Kasumi-1 (cell line): ENCODE measurements at places on chromosomes 6 and 20.

GRCh38 chr6:89604653-89605052 is 33.9 kb downstream of the LYRM2 start:
- no peak for DNase-seq

DNA sequence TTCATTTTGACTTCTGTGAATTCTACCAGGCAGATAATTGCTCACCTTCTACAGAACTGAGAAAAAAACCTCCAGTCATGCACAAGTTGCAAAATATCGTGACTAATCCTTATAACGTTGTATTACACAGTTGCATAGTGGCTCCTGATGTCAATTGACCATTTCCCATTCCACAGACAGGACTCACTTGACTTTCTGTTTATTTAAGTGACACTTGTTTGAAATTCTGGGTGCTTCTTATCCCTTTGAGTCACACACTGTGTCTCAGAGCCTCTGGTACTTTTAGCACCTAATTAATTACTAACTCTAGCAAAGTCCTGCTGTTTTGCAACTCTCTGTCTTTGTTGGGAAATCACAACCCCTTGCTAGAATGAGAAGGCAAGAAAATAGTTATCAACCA is 16.2 kb upstream of the RSPO3 start:
- DNase-seq = no peak

- no peak for DNase-seq
Measured at GRCh38 chr6:14269436-14269835, 151.9 kb downstream of the CD83 start.

DNA sequence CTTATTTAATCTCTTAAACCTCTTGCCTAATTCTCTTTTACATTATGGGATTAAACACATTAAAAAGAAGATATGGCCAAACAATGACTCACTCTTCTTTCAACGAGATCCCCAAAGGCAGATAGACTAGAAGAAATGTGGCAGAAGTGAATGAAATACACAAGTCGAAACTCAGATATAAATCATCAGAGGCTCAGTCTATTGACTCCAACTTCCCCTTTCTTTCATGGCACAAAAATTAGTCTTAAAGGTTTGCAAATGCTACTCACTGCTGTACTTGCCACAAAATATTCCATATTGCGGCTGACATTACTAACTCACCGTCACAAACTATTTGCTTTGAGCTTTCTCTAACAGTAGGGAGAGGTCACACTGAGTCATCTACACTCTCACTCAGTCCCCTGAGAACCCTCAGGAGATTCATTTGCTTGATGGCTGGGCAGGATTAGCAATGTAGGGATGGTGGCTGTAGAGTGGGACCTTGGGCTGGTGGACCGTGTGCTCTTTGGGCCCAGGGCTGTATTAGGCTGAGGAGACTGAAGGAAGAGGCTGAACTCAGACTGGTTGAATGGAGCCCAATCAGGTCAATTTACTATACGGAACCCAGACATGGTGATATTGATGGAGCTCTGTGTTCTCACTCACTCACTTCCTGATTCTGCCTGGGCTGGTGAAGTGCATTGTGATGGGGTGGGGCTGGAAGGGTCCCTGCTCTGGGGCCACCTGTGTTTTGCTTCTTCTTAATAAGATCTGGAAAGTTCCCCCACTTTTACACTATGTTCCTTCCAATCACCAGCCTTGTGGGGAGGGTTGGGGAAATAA is 42.8 kb upstream of the UBR2 start:
- no peak for DNase-seq

- peak; percentile 12 for DNase-seq
Measured at GRCh38 chr6:28811873-28812272, 111.9 kb downstream of the TRIM27 start.

- no peak for DNase-seq
Measured at GRCh38 chr6:50410579-50410978, 302.7 kb upstream of the TFAP2D start.

DNA sequence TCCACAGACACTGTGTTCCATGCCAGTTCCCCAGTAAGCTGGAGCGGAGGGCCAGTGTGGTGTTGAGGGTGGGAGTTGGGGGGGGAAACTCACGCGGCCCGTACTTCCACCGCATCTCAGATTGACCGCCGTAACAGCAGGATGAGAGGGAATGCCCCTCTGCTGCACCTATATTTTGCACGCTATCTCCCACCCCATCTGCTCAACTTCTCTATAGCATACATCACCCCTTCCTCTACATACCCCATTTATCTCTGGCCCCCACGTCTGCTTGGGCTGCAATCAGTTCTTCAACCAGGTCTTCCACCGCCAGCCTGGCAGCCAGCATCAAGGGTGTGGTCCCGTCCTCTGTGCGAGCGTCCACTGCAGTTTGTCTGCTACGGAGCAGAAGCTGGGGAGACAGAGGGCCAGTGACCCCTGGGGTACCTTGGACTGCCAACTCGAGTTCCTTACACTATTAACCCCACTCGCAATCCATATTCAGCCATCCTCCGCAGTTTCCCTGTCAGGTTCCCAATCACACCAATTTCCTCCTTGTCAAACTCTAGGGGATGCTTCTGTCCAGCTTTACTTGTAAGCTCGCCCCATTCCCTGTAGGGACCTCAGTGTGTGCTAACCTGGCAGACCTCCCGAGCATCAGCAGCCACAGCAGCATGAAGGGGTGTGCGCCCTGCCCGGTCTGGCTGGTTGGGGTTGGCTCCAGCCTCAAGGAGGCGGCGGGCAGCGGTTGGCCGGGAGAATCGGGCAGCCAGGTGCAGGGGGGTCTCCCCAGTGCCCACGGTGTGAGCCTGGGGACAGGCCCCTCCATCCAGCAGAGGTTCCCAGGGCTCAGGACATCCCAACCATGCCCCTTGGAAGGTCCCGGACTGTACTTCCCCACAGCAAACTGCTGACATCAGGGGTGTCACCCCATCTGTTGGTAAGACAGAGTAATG is 4.5 kb upstream of the GPSM3 start:
- no peak for DNase-seq

- no peak for DNase-seq
Measured at GRCh38 chr20:49729780-49730179, 16.1 kb upstream of the B4GALT5 start.

DNA sequence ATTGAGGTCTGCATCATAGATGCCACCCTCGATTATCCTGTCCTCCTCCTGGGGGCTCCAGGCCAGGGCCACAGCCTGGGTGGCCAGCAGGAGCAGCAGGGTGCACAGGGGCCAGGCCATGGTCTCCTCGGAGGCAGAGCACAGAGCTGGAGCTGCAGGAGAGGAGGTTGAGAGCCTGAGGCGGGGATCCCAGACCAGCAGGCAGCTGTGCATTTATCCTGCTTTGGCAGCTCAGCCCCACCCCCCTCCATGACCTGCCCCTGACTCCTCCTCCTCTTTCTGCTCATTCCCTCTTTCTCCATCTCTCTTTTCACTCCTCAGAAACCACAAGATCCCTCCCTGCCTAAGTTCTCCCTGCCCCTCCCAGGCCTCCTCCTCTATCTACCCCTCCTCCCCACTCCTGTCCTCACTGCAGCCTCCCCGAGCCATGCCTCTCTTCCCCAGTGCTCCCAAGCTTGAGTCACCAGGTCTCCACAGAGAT is at the start of gene CST2:
Gene CST2 (minus strand): TSS at position 189 of the 481 bp plus-strand sequence. CDS start 69 bp downstream, at position 120.
- no peak for DNase-seq

GRCh38 chr20:60107621-60108390 is 149.6 kb downstream of the CDH26 start:
- no peak for DNase-seq

DNA sequence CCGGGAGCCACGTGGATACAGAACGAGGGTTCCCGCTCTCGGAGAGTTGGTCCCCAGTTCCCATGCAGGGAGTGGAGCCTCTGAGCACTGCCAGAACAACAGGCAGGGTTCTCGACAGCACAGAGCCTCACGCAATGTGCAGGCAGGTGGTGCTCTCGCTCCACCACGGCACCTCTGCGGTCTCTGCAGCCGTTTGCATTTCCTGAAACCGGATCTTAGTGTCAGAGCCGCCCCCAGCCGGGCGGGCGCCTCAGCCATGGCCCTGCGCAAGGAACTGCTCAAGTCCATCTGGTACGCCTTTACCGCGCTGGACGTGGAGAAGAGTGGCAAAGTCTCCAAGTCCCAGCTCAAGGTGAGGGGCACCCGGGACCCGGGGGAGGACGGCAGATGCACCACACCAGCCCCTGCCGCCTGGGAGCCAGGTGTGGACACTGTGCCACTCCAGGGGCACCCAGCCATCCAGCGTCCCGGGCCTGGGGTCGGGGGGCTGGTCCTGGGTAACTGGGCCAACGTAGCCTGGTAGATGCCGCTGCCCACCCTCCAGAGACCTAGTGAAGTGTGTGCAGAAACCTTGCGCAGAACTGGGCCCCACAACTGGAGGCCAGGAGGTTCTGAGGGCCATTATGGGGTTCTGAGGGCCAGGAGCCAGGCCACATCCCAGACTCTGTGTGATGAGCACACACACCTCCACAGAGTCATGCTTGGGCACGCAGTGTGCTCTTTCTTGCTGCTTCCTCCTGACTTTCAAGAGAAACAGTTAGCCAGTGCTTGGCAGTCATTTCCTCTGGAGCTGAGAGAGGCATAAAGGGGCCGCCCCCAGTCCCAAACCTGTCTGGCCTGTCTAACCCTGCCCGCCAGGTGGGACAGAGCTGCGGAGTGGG is at the start of gene DEF6:
Gene DEF6 (plus strand): TSS at position 218 of the 881 bp plus-strand sequence. CDS start 39 bp downstream, at position 257.
- DNase-seq = peak; percentile 92

DNA sequence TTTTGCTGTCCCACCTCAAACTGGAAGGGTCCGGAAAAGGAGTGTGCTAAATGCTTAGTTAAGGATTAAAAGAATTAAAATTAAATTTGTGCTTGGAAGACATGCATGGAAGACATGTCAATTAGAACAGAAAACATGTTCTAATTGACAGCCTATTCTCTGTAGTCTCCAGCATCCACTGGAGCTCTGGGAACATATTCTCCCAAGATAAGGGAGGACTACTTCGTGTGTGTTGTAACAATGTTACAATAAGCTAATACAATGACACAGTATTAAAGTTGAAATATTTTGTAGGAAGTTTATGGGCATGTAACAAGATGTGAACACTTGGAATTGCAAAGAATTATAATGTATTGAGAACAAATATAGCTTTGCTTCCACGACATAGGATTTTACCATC is 567.4 kb upstream of the CITED2 start:
- DNase-seq = no peak

DNA sequence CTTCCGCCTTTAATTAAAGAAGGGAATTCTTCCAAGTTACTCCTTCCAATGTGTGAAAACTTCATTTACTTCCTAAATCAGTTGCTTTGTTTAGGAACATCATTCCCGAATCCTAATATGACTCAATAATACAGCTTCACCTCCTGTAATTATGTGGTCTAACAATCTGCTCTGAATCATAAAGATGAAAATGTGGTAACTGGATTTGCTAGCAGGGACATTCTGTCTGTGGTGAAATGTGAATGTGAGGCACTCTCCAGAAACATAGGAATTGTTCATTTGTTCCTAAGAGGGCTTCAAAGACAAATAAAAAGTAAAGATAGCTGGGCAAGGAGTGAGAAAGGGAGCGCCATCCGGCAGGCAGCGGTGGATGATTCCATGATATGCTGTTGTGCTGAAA is 678.1 kb downstream of the KIF16B start:
- DNase-seq = no peak

DNA sequence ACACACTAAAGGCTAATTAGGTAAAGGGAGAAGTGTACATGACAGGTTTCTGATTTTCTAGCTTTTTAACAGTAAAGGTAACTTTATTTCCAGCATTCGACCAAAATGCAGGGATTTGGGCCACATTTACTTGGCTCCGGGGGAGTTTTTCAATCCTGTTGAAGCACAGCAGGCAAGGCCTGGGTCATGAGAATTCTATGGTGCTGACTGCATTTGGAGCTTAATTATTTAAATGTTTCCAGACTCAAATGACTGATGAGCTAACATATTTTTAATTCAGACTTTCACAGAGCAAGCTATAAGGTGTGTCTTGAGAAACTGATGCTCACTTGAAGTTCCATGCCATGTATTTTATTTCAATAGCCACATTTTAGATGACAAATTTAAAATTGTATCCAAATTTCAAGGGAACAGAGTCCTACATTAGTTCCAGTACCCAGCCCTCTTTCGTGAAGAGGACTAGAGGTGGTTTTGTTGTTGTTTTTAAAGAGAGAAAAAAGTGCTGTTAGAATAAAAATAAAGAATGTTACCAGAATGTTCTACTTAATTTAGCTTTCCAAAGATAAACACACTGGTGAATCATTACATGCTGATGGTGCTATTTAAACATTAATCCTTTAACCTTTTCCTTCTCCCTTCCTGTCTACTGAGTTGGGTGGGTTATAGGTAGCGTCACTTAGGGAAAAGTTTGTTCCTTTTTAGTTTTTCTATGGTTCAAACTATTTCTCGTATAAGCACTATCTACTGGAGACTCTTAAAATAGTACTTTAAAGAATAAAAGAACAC is 82.3 kb upstream of the PHACTR2 start:
- no peak for DNase-seq

- DNase-seq = no peak
Measured at GRCh38 chr20:63542696-63543095, 4.9 kb downstream of the SRMS start.

GRCh38 chr20:37801921-37802320 is 101.0 kb upstream of the VSTM2L start:
- DNase-seq = no peak

DNA sequence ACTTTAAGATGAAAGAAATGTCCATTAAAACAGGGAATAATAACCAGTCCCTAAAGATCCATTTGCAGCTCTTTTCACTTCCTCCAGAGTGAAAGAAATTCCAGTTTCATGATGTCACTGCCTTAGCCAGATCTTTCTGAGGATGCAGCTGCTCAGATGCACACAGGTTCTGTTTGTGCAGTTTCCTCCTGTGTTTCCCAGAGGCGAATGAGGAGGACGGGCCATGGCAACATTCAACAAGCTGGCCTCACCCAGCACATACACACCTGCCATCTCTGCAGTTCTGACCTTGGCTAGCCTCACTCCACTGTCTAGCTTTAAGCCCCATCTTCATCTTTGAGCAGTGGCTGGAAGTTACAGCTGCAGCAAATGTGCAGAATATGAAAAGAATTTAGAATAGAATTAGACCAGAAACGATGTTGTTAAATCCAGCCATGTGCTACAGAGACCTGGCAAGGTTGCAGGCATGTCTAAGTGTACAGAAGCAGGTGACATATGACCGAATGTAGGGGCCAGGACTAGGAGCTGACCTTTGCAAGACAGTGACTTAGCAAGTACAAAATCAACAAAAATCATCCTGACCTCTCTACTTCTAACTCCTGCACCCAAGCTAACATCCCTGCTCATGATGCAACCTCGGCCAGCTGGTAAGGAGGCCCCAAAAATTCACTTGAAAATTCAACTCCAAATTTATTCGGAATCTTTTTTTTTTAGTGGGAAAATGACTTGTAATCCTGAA is 35.0 kb downstream of the FAM50B start:
- no peak for DNase-seq

DNA sequence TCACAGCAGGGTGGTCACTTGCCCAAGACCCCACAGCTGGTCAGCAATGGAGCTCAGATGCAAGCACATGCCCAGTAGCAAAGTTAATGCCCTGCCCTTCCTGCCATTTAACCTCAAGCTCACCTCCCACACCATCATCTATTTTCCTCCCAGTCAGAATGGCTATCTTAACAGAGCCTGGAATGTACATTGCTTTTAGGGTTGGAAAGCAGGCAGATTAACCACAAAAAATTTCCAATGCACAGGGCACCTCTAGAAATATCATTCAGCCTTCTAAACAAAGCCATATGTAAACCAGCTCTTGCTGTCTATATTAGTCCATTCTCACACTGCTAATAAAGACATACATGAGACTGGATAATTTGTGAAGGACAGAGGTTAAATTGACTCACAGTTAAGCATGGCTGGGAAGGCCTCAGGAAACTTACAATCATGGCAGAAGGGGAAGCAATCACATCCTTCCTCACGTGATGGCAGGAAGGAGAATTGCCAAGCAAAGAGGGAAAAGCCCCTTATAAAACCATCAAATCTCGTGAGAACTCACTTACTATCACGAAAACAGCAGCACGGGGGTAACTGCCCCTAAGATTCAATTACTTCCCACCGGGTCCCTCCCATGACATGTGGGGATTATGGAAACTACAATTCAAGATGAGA is 106.9 kb downstream of the FYN start:
- no peak for DNase-seq
